ENCODE measurements at places on chromosomes 2 and 18. TPM values are rescaled to one million over a fixed set of nuclear protein-coding genes. Genes with fewer than 3 reads are reported as not detected.

The LYPD6 gene
- 1.3 TPM for total RNA-seq

The IL1R1 gene
- 2.0 TPM for total RNA-seq

The DPP4 gene
- total RNA-seq, result 16.0 TPM

The GLS gene
- 143 TPM for total RNA-seq

The SLC16A14 gene
- total RNA-seq, result under 0.01 TPM

The FAM228A gene
- 0.10 TPM for total RNA-seq

The ADAM23 gene
- 4.5 TPM for total RNA-seq

The CDKL4 gene
- total RNA-seq, result 0.98 TPM

The IL1B gene
- total RNA-seq, result 0.33 TPM

The CPS1 gene
- 4.3 TPM for total RNA-seq

The COL4A4 gene
- total RNA-seq, result under 0.01 TPM

The SGO2 gene
- 6.2 TPM for total RNA-seq

The COX5B gene
- total RNA-seq, result 203 TPM

The NT5C1B gene
- total RNA-seq, result not detected

The ANO7 gene
- 1.6 TPM for total RNA-seq
